ENCODE measurements at places on chromosomes 3 and 15. TPM values are rescaled to one million over a fixed set of nuclear protein-coding genes. Genes with fewer than 3 reads are reported as not detected.

DNA sequence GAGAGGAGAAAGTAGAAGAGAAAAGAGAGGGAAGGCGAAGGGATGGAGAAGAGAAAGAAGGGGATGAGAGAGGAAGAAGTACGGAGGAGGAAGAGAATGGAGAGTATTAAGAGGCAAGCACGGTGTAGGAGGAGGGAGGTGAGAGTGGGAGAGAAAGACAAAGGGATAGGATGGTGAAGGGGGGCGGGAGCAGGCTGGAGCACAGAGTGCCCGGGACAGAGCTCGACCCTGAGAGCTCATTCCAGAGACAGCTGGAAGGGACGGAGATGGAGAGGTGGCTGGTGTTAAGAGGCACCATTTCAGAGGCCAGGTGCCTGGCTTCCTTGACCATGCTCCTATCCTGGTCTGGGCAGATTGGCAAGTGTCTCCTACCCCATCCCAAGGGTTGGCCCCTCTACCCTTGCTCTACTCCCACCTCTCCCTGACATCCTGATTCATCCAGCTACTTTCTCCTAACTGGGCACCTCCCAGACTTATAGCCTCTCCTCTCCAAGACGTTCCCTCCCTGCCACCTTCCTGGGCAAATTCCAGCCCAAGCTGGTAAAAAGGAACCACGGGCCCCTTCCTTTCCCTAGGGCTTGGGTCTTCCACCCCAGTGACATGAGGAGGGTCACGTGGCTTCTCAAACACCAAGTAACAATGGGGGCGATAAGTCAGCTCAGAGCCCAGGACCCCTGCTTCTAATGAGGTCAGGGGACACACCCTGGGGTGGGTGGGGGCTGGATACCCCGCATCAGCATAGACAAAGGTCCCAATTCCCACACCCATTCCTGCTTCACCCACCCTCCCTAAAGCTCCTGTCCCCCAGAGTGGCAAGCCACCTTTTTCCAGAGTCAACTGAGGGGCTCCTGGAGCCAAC, 1.1 kb downstream of the CLCN2 start:
- DNase-seq = no peak

GRCh38 chr15:58669108-58669507, 80.4 kb downstream of the ADAM10 start:
- peak; percentile 16 for DNase-seq

The CHRNB4 gene
- not detected for total RNA-seq

GRCh38 chr3:4746241-4746958, 232.8 kb upstream of the BHLHE40 start:
- DNase-seq = peak; percentile 72

The MDFIC2 gene
- total RNA-seq = not detected

- peak; percentile 70 for DNase-seq
Measured at GRCh38 chr3:101850246-101851051, 1.1 kb downstream of the NFKBIZ start.

The IMPG2 gene
- total RNA-seq = under 0.01 TPM

DNA sequence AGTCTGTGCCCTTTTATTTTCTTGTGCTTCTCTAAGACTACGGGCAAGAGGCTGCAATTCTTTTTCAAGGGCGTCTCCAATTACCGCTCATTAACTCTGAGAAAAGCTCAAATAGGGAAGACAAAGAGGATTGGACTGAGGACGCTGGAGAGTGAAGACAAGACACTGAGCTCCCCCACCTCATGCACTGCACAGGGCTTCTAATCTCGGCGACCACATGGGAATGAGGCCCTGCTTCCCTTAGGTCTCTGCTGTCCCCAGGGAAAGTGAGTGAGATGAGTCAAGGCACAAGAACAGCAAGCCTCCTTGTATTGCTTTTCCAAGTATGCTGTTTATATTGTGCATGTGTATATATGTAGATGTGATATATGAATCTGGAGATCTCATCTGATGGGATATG, 392.2 kb upstream of the CFAP20DC start:
- DNase-seq = no peak

The ROBO1 gene
- 40.0 TPM for total RNA-seq

- DNase-seq = no peak
Measured at GRCh38 chr3:102142379-102143060, 292.3 kb upstream of the ZPLD1 start.

DNA sequence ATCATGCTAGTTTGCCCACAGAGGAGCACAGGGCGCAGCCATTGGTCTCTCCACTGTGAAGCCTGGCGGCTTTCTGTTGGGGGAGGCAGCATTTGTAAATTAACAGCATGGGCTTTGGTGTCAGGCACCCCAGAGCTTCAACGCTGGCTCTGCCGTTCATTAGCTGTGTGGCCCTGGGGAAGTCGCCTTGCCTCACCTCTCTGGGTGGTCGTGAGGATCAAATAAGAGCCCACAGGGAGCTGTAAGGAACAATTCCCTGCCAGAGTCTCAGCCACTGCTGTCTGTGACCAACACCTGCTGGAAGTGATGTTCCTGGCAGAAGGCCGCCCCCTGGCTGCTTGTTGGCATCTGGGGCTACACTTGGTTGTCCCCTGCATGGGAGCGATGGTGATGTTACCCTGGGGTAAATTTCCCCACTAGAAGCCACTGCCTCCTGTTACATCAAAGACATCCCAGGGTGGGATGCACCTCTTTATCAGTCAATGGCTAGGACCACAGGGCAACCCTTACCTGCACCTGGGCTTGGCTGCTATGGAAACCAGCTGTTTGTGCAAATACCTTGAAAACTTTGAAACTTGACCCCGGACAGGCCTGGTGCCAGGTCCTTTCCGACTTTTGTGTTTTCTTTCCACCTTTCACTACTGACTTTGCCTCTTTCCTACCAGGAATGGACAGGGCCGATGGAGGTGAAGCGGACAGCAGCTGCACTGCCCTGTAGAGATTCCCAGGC, 36.9 kb downstream of the DNASE1L3 start:
- DNase-seq = peak; percentile 33

DNA sequence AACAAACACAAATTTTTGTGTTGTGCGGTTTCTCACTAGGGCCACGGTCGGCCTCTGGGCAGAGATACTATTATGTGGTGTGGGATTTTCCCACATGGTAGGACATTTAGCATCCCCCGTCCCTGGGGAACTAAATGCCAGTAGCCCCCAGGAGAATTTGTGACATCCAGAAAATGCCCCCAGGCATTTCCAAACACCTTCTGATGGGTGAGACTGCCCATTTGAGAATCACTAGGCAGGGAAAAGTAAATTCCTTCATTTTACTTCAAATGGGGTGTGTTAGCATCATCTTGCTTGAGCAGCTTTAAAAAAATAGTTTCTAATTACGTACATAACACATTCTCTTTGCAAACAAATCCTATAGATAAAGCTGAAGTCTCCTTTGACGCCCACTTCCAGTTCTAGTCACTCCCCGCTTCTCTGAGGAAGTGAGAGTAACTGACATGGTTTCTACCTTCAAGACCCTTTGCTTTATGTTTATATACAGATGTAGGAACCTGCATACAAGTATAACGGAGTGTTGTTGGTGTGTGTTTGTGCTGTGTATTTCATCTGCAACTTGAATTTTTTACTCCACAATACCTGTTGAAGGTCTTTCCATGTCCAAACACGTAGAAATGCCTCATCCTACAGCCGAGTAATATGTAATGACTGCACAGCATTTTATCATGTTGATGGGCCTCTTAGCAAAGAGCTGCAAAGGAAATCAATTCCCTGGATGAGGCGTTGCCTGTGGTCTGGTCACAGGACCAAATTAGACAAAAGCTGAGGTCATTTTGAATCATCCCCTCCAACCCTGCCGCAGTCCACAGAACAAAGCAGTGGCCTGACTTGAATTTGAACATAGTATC, 31.4 kb upstream of the ZBTB38 start:
- DNase-seq = peak; percentile 81

The DOCK3 gene
- 0.12 TPM for total RNA-seq

DNA sequence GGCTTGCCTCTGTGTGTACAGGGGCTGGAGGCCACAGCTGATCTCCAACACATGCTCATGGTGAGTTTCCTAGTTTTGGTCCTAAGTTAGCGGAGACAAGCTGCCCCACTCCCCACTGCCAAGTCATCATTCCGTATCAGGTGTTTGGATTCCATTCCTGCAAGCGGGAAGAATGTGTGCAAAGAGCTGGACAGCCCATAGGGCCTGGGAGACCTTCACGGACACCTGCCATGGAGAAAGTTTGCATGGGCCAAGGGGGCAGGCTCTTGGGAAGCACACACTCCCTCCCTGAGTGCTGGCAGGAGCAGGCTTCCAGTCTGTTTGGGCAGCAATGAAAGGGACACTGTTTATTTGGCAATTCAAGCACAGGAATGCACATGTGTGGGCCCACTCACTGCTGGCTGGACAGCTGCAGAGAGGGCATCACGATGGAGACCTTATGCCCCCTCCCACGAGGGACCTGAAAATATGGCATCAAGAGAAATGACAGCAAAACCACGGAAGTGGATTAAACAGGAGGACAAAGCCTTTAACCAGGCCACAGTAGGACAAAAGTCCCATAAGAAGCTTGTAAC, 149.7 kb downstream of the KLF13 start:
- no peak for DNase-seq

DNA sequence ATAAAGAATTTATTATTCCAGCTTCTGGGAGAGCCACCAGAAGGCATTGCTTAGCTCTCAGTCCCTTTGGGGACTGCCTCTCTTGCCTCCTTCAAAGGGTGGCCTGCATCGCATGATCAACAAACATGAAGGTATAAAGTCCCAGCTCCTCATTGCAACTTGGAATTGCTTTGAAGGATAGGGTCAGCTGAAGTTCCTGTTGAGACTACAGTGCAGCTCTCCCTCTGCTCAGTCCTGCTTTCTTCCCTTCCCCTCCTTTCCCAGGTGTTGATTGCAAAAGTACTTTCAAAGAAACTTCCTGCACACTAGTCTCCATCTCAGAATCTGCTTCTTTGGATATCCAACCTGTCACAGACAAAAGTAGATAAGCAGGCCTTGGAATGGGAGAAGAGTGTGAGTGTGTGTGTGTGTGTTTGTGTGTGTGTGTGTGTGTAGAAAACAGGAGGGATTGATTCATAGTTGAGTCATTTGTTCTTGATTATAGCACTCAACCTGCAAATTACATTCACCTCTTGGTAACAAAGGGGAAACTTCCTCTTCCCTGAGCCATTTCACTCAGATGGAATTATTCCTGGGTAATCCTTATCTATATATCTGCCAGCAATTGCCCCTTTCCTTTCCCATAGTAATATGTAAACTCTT, 13.7 kb downstream of the CCR8 start:
- DNase-seq = peak; percentile 17

DNA sequence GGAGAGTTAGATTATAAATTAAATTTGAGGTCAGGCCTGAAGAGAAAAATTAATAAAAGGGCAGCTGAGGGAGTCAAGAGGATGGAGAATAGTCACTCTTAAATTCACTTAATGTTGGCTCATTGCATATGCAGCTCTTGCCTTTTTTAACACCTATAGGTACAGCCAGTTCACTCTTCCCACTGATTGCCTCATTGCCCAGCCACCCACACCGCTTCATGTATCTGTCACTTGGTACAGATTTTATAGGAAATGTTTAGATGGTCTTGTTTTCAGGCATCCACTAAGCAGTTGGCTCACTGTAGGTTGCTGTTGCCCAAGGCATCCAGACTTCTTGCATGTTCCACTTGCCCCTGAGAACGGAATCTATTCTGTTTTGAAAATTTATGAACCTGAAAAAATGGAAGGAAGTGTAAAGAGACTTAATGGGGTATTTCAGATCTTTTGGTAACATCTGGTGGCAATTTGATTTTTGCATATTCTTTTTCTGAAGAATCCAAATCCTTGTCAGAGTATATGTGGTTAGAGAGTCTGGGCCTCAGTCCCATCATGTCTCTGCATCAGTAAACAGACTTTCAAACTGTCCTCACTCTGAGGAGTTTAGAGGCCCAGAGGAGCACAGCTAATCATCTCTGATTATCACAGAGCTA, 151.9 kb downstream of the RBPMS2 start:
- no peak for DNase-seq

The GRAMD2A gene
- total RNA-seq = not detected

DNA sequence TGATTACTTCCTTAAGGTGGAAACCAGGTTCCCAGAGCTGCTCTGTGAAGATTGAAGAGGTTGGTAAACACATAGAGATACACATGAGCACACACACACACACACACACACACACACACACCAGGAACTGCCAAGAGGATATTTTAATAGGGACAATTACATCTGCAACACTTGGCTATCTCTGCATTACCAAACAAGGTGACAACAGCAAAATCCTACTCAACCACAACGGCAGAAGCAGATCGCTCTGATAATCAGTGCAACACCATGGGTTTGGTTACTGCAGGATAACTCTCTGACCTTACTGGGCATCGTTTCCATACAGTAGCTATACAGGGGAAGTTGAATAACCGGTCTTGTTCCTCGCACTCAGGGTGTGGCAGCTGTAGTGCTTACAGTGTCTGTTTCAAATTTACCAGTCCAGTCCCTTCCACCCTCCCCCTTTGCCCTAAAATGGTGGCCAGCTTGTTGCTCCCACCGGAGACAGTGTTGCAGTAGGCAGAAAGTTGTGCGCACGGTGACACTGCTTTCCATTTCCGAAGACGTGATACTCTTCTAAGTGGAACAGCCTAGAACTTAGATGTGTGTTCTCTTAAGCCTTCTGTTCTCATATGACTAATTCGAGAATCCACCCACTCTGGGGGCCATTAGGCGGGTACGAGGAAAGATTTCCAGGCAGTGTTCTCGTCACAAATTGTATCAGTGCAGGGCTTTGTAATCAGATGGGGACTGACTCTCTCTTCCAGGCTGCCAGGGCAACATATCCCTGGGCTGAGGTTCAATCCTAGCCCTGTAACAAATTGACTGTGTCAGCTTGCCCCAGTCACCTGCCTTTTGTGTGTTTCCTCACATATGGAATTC, 176.2 kb downstream of the P3H2 start:
- DNase-seq = peak; percentile 78

The ARPC4 gene
- total RNA-seq = 426 TPM

The CFAP161 gene
- 0.59 TPM for total RNA-seq

The LRRIQ4 gene
- not detected for total RNA-seq

- no peak for DNase-seq
Measured at GRCh38 chr3:36149447-36149865, 230.8 kb upstream of the STAC start.

The COLQ gene
- 0.48 TPM for total RNA-seq

- no peak for DNase-seq
Measured at GRCh38 chr3:114307832-114308231, 14.0 kb downstream of the TIGIT start.

The GOLGA6A gene
- not detected for total RNA-seq

Measured in RPMI7951 (cell line).